ENCODE measurements at places on chromosomes 3 and 15. TPM values are rescaled to one million over a fixed set of nuclear protein-coding genes. Genes with fewer than 3 reads are reported as not detected.

DNAJC13 gene
- 55.6 TPM for total RNA-seq

GPR27 gene
- total RNA-seq: 0.38 TPM

ASB14 gene
- total RNA-seq: not detected

XYLB gene
- 3.7 TPM for total RNA-seq

MAP3K13 gene
- total RNA-seq: 8.8 TPM

HES1 gene
- 24.9 TPM for total RNA-seq

CHST13 gene
- 1.5 TPM for total RNA-seq

SATB1 gene
- total RNA-seq: 24.4 TPM

Measured in subcutaneous adipose tissue (tissue), 4 donors.